Breast epithelium (tissue), 4 donors: ENCODE measurements at places on chromosomes 12 and 14. TPM values are rescaled to one million over a fixed set of nuclear protein-coding genes. Genes with fewer than 3 reads are reported as not detected.

Gene KRR1
- 36.4 TPM for total RNA-seq

Gene TAS2R50
- total RNA-seq = 4.0 TPM

Gene AQP6
- not detected for total RNA-seq

Gene TMPRSS12
- total RNA-seq = not detected

Gene CPNE6
- not detected for total RNA-seq

Gene RNU7-1
- total RNA-seq = not detected

Gene CCT2
- 123 TPM for total RNA-seq

Gene MTRFR
- 8.6 TPM for total RNA-seq

Gene MANSC4
- 0.73 TPM for total RNA-seq

GRCh38 chr14:58299401-58300330, 1.3 kb downstream of the ARID4A start:
- peak overlapping the region; percentile 98 for H3K27ac ChIP-seq
- H3K27me3 ChIP-seq = no peaks in the 10 kb centered on the region
- DNase-seq = no peak
- peaks cover 19% of the 10 kb centered on the region for H3K4me1 ChIP-seq
- no peaks in the 10 kb centered on the region for H3K36me3 ChIP-seq
- H3K4me3 ChIP-seq = peak overlapping the region; percentile 98

- no peak overlapping the region for H3K4me3 ChIP-seq
- no peak for DNase-seq
- no peaks in the 10 kb centered on the region for H3K4me1 ChIP-seq
- H3K27me3 ChIP-seq = no peaks in the 10 kb centered on the region
- H3K27ac ChIP-seq = no peak overlapping the region
Observed at GRCh38 chr12:87405918-87406317, 623.3 kb downstream of the C12orf50 start.

DNA sequence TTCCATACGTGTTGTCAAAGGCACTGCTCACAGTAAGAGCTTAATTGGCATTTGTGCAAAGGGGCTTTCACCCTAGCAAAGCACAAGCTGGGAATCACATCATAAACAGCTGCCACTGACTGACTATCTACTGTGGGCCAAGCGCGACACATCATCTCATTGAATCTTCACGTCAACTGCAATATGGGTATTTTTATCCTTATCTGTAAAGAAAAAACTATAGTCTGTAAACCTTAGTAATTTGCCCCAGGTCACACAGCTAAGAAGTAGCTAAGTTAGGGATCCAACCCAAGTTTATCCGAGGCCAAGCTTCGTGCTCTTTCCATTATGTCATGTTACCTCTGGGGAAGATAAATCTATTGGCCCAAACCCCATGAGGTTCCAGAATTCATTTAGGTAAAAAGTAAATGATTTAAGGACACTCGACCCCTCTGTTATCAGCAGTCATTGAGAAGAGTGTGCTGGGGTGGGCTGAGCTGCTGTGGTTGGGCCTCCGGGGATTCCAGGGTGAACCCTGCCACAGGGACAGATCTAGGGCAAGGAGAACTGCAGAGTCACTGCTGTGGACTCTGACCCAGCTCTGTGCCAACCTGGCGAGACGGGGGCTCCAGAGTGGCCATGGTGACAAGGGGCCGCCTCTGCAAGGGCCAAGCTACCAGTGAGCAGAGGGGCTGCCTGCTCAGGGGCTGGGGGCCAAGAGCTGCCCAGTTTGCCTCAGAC, 27.6 kb downstream of the NCKAP5L start:
- no peak overlapping the region for H3K27ac ChIP-seq
- H3K4me3 ChIP-seq = no peak overlapping the region
- no peak for DNase-seq

DNA sequence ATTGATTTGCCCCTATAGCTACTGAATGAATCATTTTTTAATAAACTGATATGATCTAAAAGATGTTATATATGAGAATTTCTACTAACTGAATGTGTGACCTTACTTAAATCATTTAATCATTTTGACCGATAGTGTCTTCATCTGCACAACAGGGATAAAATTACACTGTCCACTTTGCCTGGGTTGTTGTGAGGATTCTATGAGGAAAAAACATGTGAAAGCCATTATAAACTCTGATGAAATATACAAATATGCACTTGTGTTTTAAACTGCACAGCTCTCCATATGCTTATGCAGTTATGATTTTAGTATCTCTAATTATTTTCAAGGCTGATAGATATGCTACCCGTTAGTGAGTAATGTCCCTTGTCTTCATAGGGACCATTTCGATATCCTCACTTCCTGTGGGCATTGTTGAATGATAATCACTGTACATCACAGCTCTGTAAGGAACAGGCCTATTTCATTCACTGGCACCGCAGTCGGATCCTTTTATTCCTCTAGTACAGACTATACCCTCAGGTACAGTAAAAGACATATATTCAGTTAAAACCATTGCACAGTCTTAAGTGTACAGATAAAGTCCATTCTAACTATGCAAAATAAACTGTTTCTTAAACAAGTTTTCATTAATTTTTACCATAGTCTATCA, 88.7 kb upstream of the RAP1B start:
- H3K36me3 ChIP-seq = no peaks in the 10 kb centered on the region
- no peak for DNase-seq
- peak overlapping the region; percentile 72 for H3K27ac ChIP-seq
- H3K4me3 ChIP-seq = no peak overlapping the region

GRCh38 chr12:99282086-99282485, 365.5 kb upstream of the GARIN6 start:
- DNase-seq = no peak
- no peaks in the 10 kb centered on the region for H3K36me3 ChIP-seq
- H3K4me1 ChIP-seq = no peaks in the 10 kb centered on the region
- H3K27me3 ChIP-seq = no peaks in the 10 kb centered on the region

DNA sequence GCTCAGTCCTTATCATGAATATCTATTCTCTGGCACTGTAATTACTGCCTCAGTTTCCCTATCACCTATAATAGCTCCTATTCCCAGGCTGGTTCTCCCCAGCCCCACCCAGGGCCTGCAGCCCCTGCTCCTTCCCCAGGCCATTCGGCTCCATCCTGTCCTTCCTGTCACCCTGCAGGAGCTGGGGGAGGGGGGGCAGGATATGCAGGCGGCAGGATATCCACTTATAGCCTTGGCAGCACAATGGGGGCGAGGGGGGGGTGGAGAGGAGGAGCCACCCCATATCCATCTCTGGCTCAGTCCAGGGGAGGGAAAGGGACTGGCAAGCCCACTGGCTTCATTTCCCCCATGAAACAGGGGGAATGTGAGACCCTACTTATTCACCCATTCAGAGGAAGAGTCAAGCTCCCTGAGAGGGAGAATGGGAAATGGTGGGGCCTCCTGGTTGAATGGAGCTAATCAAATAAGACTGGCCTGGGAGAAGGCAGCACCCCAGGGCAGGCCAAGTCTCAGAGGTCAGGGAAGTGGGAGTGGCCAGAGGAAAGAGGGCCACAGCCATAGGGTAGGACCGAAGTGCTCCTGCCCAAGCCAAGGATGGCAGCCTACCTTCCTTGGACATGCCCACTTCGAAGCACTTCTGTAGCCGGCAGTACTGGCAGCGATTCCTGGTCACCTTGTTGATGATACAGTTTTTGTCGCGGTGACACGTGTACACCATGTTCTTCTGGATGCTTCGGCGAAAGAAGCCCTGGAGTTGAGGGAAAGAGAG, 7.8 kb upstream of the ITGB7 start:
- DNase-seq = no peak
- peaks cover 30% of the 10 kb centered on the region for H3K4me1 ChIP-seq
- H3K27ac ChIP-seq = peak overlapping the region; percentile 81
- H3K36me3 ChIP-seq = peaks cover 12% of the 10 kb centered on the region

- peak within 1 kb of the TSS; percentile 7 for H3K4me3 ChIP-seq
- no peaks in the 10 kb centered on the region for H3K4me1 ChIP-seq
- DNase-seq = peak; percentile 66
- H3K27ac ChIP-seq = peak within 1 kb of the TSS; percentile 53
- H3K27me3 ChIP-seq = no peaks in the 10 kb centered on the region
- H3K36me3 ChIP-seq = no peaks in the 10 kb centered on the region
Observed at GRCh38 chr12:50103767-50104321, at the start of gene GPD1. Gene GPD1, plus strand, starts transcription at chr12:50104008. Its CDS starts 43 bp downstream, at chr12:50104051.

DNA sequence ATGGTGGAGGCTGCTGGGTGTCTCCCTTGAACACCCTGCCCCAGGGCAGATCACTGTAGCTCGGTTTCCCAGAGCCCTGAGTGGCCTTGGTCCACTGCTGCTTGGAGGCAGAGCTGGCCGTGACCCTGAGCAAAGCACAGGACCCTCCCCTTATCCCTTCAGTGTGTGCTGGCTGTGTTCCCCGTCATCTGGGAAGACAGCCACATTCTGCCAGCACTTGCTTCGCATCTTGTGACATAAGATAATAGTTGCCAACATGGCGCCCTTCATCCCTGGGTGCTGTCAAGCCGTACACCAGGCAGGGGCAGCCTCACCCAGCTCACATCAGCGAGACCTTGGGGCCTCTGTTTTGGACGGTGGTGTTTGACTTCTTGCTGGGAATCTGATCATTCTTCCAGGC, 12.1 kb upstream of the ALDH2 start:
- DNase-seq = no peak
- H3K4me1 ChIP-seq = no peaks in the 10 kb centered on the region
- H3K36me3 ChIP-seq = no peaks in the 10 kb centered on the region
- H3K27ac ChIP-seq = peak overlapping the region; percentile 40

DNA sequence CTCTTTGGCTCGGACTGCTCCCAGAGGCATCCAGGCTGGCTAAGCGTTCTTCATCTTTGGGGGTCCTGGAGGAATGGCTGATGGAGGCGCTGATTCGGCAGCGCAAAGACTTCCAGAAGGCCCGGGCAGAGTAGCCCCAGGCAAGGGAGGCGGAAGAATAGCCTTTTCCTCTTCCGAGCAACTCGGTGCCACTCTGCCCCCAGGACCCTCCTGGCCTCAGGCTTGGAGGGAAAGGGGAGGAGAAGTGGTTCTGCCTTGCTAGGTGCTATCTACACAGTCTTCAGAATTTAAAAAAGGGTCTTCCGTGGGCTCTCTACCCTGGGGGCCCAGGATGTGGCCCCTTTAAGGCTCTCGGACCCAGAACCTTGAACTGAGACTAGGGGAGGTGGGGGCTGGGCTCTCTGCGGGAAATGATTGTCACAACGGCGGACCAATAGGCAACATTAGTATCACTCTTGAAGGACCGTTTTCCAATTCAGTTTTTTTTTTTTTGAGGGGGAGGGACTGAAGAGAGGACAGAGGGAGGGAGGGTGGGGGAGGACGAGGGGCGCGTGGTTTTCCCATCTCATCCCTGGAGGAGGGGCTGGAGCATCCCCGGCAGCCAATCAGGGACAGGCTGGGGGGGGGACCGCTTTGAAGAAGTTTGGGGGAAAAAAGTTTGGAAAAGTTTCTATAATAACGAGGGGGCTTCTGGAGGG, at the start of gene NFATC4:
TSS of gene NFATC4 (plus strand) at position 671 of the 698 bp plus-strand sequence. CDS start 157 bp downstream, outside the sequence.
- no peaks in the 10 kb centered on the region for H3K27me3 ChIP-seq
- H3K27ac ChIP-seq = peak within 1 kb of the TSS; percentile 98
- H3K4me1 ChIP-seq = peaks cover 5% of the 10 kb centered on the region

- peak overlapping the region; percentile 10 for H3K4me3 ChIP-seq
- no peaks in the 10 kb centered on the region for H3K36me3 ChIP-seq
- peak overlapping the region; percentile 80 for H3K27ac ChIP-seq
- H3K4me1 ChIP-seq = no peaks in the 10 kb centered on the region
Observed at GRCh38 chr12:108814462-108815211, 42.7 kb downstream of the SSH1 start.

DNA sequence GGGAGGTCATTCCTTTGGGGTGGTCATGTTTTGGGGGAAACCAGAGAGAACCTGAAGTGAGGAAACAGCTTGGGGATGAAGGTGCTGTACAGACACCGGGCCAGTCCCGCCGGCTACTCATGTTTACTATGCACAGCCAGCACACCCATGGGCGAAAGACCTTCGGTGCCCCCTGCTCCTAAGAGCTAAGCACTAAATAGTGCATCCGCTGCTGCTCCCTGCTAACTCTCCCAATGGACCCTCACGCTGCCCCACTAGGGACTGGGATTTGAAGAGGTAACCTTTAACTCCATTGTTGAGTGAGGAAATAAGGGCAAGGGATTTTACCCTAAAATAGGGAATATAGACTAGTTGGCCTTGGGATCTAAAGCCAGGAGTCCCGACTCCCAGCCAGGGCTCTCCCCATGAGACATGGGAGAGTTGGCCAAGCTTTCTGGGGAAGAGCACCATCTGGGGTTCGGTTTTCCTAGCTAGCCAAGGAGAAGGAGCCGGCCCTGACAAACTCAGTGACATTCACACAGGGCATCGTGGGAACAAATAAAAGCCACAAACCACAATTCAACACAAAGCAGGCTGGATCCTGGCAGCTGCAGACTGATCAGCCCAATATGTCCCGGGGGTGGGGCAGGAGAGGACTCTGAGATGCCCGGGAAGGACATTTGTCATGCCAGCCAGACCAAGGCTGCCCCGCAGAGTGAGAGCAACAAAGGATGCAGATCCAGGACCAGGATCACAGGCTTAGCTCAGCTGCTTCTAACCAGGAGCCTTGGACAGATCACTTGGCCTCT, 91.7 kb downstream of the SINHCAF start:
- H3K36me3 ChIP-seq = no peaks in the 10 kb centered on the region
- no peaks in the 10 kb centered on the region for H3K4me1 ChIP-seq
- no peaks in the 10 kb centered on the region for H3K27me3 ChIP-seq
- no peak for DNase-seq
- no peak overlapping the region for H3K27ac ChIP-seq
- H3K4me3 ChIP-seq = no peak overlapping the region

- no peaks in the 10 kb centered on the region for H3K4me1 ChIP-seq
- no peak overlapping the region for H3K4me3 ChIP-seq
- H3K27ac ChIP-seq = no peak overlapping the region
- DNase-seq = no peak
- H3K27me3 ChIP-seq = no peaks in the 10 kb centered on the region
- no peaks in the 10 kb centered on the region for H3K36me3 ChIP-seq
Observed at GRCh38 chr12:98999559-98999958, 354.5 kb downstream of the APAF1 start.

DNA sequence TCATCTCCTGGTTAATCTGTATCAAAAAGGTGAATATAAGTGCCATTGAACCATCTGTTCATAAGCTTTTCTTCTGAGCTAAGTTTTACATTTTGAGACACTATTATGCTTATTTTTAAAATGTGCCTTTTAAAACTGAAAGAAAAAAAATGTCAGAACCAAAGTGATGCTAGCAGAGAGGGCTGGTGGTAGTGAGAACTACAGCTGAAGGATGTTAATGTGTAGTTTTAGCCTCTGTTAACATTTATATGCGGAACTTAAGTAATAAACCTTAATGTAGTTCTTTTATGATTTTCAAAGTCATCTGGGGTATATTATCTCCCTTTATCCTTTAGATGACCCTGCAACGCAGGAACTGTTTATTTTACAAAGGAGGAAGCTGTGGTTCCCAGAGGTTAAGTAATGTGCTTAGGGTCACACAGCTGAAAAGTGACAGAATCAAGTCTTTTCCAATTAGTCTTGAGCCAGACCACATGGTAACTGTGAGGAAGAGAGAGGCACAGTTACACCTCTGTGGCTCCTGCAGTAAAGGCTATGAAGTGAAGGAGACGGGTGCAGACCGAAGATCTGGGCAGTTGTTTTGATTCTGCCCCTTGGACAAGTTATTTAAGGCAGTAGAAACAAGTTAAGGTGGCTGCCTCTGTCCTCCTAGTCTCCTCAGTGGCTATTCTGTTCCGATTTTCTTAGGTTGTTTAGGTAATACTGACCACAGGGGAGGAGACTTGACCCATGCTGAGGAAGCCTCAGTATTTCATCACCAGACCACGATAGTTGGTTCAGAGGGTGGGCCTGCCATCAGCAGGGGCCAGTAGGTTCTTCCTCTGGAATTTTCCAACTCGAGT, 23.9 kb downstream of the GNG2 start:
- H3K4me3 ChIP-seq = no peak overlapping the region
- no peaks in the 10 kb centered on the region for H3K36me3 ChIP-seq
- no peaks in the 10 kb centered on the region for H3K4me1 ChIP-seq
- no peaks in the 10 kb centered on the region for H3K27me3 ChIP-seq
- peak overlapping the region; percentile 59 for H3K27ac ChIP-seq
- no peak for DNase-seq
